Left colon (tissue), 2 donors: ENCODE measurements at places on chromosomes 7 and 10.

DNA sequence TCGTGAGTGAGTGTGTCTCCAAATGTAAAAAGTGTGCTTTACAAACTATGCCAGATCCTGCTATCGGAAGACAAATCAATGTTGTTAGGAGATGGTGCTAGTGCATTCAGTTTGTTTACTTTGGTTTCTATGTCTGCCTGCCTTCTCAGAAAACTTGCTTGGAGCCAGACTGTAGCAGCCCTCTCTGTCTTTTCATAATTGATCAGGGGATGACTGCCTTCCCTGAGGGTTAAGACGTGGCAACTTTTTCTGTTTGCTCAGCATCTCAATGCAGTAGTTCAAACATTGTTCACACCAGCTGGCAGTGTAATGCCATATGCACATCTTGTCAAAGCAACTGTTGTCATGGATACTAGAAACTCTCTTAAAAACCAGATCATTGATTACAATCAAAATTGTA is 118.5 kb downstream of the FOXP2 start:
- DNase-seq = no peak

DNA sequence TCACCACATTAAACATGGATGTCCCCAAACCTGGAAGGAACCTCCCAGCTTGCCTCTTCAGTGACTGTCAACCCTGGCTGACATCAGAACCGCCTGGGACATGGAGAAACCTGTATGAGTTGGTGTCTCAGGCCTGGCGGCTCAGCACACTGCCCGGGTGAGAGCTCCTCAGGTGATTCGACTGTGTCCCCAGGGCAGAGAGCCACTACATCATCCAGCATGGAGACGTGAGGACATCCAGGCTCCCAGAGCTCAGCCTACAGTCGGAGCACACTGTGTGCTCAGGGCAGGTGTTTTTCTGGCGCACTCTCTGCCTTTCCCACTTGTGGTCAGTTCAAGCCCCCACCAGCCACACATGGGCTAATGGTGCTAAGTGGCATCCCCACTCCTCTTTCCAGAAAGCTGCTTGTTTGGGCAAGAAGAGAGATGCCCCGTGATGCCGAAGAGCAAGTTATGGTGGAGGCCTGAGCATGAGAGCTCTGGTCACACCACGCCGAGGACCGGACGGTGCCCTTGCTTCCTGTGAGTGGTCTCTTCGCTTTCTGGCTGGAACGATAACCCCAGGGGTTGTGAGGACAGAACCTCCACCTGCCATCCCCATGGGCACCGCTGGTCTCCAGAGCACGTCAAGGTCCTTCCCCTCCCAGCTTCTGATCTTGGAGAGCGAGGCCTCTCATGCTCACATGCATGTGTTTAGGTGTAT is 38.5 kb downstream of the AMZ1 start:
- peak; percentile 16 for DNase-seq

GRCh38 chr7:83738291-83738835 is 89.4 kb upstream of the SEMA3E start:
- DNase-seq = no peak

GRCh38 chr7:43678315-43678714 is 51.0 kb downstream of the COA1 start:
- DNase-seq = no peak

DNA sequence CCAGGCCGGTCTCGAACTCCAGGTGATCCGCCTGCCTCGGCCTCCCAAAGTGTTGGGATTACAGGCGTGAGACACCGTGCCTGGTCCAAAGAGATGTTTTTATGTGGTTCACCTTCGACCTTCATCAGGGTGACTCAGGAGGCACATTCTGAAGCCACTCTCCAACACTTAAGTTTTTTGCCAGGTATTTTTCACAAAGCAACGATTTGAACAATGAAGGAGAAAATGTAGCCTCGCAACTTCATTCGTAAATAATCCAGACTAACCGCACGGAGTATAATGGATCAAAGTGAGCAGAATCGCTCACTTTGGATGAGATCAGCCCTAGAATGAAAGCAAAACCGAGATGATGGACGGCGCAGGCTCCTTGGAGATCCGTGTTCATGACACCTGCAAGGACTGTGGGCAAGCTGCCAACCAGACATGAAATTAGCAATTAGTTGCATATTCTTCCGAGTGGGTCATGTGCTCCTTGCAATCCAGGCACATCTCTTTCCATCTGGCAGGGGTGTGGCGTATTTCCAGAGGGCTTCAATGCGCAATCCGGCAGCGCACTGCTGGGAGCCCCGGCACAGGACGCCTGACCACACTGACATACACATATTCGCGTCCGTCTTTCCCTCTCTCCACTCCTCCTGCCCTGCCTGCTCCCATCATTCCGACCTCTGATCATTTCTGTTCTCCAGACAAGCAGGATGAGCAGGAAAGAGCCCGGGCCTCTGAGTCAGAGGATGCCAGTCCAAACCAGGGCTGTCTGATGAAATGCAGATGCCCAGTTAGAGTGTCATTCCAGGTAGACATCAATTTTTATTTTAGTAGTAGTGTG is 148.4 kb downstream of the KLF6 start:
- DNase-seq = no peak

DNA sequence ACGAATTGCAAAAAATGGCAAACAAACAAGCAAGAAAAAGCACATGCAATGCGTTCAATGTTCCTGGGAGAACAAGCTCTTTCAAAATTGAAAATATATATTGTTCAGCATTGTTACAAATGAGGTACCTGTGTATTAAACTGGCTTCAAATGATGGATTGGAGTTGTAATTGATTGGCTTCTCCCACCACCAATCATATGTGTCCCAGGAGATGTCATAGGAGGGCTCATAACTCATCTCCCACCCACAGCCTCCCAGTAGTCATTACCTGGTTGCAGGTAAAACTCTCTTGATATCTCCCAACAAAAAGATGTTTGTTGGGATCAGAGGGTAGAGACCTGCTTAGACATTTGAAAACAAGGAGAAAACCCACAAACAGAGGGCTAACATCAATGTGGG is 302.9 kb downstream of the BAMBI start:
- no peak for DNase-seq

DNA sequence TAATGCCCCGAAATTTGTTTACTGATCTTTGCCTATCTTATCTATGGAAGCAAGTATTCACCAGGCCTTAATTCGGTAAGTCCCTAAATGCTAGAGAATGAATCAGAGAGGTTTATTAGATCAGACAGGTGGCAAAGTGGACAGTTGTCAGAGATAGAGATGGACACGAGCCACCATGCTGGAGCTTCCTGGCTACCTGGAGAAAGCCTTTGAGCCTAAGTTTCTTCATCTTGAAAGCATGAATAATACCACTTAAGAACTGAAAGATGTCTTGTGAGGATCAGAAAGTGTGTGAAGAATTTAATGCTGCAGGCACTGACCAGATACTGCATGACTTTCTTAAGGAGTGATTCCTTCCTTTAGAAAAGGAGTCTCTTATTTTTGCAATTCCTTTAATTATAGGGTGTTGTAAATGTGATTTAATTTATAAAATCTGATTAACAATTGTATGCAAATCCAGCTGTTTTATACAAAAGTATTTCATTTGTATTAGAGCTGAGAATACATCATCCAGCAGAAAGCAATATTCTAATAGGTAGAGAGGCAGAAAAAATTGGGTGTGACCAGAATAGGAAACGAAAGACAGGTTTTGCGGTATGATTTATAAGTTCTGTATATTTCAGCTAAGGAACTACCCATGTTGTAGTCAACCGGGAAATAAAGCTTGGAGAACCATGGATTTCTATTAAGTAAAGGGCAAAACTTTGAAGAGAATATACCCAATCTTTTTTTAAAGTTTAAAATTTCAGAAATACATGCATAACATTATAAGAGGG is 82.7 kb downstream of the SMURF1 start:
- DNase-seq = no peak

DNA sequence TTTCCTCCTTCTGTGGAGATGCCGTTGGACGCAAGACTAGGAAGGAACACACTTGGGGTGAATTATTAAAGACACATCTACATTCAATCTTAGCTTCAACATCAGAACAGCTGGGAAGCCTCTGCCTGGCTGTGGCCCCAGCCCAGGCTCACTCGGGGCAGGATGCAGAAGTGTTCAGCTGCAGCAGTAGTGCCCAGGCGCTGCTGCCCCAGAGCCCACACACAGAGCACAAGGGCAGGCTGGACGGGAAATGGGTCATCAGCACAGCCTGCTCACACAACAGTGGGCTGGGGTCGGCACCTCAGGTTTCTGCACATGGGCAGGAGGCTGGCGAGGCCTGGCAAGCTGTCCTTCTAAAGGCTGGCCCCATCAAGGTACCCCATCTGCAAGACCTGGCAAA is 42.5 kb downstream of the NOD1 start:
- no peak for DNase-seq

DNA sequence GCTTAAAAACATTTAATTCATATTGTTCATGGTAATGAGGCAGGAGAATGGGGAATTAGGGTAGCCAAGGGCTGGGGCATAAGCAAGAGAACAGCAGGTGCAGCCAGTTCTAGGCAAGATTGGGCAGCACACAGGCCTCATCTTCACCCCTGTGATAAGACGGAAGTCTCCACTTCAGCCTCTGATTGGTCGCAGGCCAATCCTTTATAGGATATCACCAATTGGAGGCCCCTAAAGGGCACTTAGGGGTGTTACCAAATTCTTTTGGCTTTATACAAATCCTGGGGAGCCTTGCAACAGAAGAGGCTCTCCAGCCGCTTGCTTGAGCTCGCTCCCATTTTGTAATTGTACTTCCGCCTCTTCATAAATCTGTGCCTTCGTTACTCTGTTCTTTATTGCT is 231.1 kb downstream of the REEP3 start:
- DNase-seq = no peak

DNA sequence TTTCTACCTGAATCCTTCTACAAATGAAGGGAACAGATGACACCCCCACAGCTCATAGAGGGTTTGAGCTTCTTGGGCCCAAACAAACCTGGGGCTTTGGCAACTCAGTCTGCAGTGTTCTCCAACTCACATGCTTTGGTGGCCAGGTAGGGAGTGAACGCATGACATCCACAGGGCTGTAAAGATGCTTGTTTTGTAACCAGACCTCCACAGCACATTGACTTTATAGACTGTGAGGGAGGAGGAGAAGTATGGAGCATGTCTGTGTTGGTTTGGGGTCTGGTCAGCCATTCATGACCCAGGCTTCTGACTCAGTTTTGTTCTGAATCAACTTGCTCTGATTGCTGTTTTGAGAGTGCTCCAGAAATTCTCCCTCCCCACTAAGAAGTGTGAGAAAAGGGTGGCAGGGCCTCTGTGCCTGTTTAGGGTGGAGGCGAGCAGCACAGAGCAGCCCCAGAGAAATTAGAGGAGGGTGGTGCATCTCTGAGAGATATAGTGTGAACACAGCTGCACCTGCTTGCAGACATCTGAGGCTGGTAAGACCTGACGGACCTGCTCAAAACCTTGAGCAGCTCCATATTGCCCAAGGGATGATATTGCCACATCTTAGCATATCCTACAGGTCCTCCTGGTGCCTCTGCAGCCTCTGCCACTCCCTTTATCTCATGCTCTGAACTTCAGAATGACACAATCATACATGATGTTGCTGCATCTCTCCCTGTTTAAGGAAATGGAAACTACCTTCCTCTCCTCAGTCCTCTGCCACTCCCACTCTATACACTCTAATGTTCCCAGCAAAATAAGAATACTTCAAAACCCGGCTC is 287.7 kb downstream of the ABCA13 start:
- DNase-seq = no peak

DNA sequence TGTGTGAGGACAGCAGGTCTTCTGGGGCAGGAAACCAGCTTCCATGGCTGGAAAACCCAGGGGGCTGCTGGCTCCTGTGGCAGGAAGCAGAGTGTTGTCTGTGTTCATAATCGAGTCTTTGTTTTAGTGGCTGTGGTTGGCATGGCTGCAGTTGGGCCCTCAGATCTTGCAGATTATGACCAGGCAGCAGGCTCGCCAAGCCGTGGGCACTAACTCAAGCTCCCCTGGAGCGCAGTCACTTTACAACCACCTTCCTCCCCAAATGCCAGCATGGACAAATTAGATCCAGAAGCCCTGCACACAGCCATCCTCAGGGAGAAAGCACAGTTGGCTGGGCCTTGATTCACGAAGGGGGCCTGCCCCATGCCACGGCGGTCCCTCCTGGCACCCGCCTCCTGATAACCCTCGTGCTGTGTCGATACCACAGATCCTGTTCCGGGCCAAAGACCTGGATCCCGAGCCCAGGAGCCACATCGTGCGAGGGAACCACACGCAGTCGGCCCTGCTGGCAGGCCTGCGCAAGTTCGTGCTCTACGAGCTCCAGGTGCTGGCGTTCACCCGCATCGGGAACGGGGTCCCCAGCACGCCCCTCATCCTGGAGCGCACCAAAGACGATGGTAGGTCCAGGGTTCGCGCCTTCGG is 552.5 kb upstream of the FOXK1 start:
- no peak for DNase-seq

DNA sequence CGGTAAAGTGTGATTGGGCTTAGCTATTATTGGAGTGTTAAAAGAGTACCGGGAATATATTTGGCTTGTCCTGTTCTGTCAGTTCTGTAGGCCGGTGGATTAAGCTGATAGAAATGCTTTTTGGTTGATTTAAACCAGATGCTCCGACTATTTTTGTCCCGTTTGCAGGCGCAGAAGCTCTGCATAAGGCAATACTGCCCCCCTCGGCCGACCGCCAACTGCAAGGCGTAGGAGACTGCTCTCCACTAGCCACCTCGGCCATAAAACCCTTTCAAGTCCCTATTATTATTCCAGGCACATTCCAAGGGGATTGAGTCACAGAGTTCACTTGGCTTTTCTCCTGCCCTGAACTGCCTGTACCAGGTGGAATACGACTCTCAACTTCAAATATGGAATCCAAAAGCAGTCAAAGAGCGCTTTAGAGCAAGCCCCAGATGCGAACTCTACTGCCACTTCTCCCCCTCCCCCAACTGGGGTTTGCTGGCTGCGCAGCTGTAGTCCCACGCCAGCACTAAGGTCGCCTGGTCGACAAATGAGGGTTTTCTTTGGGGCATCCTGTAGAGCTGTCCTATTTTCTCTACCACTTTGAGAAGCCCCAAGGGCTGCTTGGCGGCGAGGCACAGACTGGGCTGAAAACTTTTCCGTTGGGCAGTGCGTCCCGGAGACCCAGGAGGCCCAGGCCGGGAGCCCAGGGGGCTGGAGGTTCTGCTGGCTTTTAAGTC is 108.3 kb downstream of the REEP3 start:
- peak; percentile 97 for DNase-seq

DNA sequence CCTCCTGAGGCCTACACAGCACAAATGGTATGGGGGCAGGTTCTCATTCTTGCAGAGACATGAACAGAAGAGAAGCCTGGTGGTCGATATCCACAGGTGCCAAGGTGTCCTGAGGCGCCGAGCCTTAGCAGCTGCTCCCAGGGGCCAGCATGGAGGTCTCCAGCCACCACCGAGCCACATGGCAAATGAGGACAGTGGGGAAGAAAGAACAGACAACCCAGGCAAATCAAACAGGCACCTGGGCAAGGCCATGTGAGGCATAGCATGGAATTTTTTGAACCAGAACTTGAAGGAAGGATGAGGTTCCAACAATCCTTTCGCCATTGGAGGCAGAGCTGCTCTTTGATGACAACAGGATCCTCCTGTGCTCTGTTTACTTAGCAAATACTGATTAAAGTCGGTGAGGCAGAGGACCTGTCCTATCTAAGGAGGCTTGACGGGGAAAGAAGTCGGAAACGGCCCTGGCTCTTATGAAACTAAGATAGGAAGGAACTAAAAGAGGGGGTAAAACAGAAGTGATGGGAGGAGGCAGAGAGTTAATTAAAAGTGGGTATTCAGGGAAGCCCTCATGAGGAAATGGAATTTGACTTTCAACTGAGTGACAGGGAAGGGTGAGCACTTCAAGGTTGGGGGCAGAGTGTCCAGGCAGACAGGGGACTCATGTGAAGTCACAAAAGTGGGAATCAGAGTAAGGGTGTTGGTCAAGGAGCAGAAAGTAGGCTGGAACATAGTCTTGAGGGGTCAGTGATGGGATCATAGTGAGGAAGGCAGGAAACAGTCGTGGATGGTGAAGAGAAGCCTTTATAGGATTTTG is 8.6 kb upstream of the CALML3 start:
- DNase-seq = no peak
